ENCODE measurements at places on chromosomes 11 and 22.
A peak's percentile ranks its signal among the peaks of the same experiment; 100 is the strongest.

DNA sequence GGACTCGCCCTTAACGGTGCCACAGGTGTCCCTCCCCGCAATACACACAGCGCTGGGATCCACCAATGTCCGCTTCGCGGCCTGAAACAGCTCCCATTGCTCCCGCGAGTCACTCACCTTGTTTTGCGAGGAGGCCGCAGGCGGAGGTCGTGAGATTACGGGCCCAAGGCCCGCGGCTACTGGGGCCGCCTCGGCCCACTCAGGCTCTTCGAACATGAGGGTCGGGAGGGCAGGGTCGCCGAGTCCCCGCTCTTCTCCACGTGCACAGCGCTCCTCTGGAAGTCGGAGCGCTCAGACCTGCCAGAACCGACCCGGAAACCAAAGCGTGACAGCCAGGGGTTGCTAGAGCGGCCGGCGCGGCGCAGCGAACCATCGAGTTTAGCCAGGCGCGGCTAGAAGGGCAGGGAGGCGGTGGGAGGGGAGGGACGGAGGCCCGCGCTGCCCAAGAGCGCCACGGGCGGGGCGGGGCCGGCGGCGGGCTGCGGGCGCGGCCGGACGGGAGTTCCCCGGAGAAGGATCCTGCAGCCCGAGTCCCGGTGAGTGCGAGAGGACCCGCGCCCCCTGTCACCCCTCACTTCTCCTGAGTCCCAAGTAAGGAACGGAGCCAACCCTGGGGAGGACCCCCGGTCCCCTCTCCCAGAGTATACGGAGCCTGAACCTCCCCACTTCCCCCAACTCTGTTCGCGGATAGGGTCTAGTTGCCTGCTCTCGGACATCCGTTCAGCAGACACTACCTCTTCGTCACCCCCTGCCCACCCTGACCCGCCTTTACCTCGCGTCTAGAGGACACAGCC is at the start of the genes ILK and RRP8:
Gene ILK, plus strand, starts transcription at position 488 of the 794 bp plus-strand sequence. CDS start 498 bp downstream, outside the sequence.
Gene RRP8, minus strand, starts transcription at position 330 of the 794 bp plus-strand sequence. Its CDS starts 114 bp downstream, at position 216.
- DNase-seq = peak; percentile 91

- no peak for DNase-seq
Observed at GRCh38 chr11:87444993-87445392, 407.3 kb downstream of the TMEM135 start.

DNA sequence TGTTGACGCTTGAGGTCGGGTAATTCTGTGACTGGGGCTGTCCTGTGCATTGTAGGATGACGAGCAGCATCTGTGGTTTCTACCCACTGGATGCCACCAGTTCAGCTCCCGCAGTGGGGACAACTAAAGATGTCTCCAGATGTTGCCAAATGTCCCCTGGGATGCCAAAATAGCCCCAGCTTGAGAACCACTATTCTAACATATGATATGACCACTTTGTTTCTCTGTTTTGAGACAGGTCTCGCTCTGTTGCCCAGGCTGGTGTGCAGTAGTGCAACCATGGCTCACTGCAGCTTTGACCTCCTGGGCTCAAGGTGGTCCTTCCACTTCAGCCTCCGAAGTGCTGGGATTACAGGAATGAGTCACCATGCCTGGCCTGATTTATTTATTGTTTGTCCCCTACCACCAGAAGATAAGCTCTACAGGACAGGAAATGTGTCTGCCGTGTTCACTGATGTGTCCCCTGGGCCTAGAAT is 4.4 kb upstream of the MEN1 start:
- peak; percentile 74 for DNase-seq

DNA sequence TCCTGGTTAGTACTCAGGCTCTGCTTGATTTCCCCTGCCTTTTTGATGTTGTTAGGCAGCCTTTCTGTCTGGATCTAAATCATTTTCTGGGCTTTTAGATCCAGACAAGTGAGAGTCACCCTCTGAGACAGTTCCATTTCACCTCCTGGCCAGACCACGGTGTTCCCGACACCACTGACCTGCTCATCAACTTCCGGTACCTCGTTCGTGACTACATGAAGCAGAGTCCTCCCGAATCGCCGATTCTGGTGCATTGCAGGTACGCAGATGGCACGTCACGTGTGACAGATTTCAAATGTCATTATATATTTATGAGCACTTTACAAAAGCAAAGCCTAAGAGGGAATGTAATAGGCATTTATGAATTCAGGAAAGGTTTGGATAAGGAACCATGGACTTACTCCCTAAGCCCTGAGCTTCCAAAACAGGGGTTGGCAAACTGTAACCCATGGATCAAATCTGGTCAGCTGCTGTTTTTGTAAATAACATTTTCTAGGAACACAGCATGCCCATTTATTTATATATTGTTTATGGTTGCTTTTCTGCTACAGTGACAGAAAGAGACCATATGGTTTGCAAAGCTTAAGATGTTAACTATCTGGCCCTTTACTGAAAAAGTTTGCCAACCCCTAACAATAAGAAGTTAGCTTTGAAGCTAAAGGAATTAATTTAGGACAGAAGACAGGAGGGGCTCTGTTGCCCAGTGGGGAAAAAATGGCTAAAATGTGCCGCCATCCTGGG is 53.1 kb upstream of the OR4B1 start:
- no peak for DNase-seq

DNA sequence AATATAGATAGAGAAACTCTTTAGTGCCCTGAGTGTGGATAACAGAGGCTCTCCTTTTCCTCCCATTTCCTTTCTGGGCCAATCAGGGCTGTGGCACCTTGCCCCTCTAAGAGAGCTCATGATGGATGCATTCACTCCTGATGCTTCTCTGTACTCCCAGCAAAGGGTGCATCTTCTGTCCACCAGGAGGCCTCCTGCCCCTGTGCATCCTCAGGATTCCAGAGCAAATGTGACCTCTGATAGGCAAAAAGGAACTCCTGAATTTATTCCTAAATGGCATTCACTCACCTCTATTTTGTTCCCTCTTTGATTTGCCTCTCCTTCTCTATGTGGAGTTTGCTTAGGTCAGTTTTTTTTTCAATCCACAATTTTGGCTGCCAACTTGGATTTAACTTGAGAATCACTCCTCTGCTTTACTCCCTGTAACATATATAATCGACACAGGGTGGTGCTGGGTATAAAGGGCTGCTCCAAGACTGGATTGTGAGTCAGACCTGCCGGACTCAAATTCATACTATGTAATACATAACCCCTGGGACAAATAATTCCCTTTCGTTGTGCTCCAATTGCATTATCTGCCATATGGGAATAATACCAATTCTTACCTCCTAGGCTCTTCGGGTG is 1.1 kb upstream of the MRGPRX4 start:
- no peak for DNase-seq

GRCh38 chr11:62266558-62266957 is 3.4 kb upstream of the SCGB2A2 start:
- no peak for DNase-seq

DNA sequence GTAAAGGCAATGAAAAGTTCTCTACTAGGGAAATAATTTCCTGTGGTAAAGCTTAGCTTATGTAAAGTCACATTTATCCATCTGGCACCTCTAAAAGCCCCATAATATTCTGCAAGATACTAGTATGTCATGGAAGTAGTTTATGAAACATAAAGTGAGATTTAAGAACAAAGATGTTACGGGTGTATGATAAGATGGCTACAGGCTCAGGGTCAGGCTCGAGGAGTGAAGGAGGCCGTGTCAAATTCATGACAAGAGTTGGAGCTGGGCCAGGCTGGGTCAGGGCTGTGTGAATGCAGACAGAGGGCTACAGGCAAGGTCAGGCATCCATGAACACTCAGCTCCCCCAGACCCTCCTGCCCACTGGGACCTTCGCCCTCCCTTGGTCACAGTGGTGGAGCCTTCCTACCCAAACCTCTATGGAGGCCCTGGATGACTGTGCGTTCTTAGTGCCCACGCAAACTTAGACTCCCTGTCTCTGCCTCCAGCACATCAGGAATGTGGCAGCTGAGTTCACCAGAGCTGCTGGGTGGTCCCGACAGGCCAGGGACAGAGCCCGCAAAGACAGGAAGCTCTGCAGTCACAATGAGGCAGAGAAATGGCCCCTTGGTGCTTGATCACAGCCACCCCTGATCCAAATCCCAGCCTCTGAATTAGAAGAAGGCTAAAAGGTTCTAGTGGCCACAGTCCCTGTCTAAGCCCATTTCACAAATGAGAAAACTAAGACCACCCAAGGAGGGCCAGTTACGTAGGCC is 14.8 kb downstream of the IGLL5 start:
- DNase-seq = no peak

DNA sequence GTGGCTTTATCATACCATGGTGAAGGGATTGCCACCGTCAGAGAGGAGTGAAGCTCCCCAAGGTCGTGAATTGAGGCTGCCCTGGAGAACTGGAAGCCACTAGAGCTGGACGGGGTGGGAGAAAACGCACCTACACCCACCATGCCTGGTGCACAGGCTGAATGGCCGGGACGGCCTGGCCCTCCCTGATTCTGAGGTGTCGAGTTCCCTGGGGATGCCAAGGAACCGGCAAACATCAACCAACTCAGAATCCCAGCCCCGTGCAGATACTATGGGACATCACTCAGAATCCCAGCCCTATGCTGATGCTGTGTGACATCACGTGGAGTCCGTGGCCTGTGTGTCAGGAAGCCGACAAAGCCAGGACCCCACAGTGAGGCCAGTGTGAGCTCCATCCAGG is 650.0 kb downstream of the BRD1 start:
- no peak for DNase-seq

DNA sequence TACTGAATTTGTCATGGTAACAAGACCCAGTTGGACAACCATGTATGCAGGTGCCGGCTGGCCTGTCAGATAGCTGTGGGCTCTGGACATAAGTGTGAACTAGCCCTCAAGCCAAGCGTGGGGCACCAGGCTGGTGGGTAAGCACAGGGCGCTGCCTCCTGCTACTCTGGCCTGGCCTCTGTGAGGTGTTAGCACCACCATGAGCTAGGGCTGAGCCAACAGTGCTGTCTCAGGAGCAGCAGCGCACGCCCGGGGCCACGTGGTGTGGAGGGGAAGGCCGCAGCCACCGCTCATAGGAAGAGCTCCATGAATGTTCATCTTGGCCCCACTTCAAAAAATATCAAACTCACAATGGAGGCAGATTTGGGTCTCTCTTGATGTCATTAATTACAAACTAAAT is 35.3 kb upstream of the GNB1L start:
- no peak for DNase-seq

- DNase-seq = peak; percentile 59
Observed at GRCh38 chr11:59668188-59668949, 468 bp downstream of the PATL1 start.

- DNase-seq = peak; percentile 68
Observed at GRCh38 chr11:61797263-61797944, 4.7 kb downstream of the FEN1 start.
